Omental fat pad (tissue), 4 donors: ENCODE measurements at places on chromosomes 13 and 19. TPM values are rescaled to one million over a fixed set of nuclear protein-coding genes. Genes with fewer than 3 reads are reported as not detected.
A peak's percentile ranks its signal among the peaks of the same experiment; 100 is the strongest.

- DNase-seq: no peak
These were observed 299.3 kb upstream of the ARGLU1 start for GRCh38 chr13:106867249-106867648.

The MUC16 gene
- total RNA-seq: 126 TPM

- no peak for DNase-seq
These were observed 3.5 kb downstream of the FSTL3 start for GRCh38 chr19:679418-680286.

GRCh38 chr13:110152351-110152750 lies 154.6 kb downstream of the COL4A1 start:
- DNase-seq: no peak

DNA sequence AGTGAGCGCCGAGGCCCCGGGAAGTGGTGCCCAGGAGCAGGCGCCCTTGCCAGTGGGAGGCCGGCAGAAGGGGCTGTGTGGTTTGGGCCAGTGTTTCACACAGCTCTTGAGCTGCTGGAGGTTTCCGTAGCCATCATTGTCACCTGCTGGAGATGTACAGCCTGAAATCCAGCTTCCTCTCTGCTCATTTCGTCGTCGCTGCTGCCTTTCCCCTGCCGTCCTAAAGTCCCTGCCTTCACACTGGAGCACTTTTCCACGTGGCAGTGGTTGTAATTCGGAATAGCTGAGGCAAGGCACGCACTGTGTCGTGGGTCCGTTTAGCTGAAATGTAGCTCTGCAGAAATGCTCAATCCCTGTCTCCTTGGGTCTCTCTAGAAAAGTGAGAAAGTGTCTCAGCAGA lies 13.2 kb downstream of the DAZAP1 start:
- no peak for DNase-seq

DNA sequence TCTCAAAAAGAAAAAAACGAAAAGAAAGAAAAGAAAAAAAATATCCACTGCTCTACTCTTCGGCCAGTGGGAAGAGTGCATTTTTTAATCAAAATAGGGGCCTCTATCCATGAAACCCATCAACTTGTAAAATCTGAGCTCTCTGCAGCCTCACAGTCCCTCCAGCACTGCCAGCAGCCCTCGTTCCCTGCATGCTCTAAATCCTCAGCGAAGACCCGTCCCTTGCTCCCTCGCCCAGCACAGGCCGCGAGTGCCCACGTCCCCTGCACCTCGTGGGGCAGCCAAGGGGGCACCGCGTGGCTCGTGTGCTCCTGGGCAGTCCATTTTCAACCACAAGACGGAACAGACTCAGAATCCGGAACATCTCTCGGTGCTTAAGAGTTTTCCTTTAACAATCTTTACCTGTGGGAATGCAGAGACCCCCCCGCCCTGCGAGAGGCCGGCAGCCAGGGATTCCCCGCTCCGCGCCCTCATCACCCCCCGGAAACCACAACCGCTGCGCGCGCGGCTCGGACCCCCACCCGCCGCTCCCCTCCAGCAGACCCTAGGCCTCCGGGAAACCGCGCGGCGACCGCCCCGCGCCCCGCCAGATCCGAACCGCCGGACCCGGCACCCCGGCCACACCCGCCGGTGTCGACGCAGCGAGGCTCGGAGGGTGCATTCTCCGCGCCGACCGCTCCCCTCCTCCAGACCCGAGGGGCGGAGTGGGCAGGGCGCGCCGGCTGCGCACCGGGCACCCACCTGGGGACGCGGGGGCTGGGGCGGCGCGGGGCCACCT lies 638 bp downstream of the ANKRD27 start:
- DNase-seq: no peak

DNA sequence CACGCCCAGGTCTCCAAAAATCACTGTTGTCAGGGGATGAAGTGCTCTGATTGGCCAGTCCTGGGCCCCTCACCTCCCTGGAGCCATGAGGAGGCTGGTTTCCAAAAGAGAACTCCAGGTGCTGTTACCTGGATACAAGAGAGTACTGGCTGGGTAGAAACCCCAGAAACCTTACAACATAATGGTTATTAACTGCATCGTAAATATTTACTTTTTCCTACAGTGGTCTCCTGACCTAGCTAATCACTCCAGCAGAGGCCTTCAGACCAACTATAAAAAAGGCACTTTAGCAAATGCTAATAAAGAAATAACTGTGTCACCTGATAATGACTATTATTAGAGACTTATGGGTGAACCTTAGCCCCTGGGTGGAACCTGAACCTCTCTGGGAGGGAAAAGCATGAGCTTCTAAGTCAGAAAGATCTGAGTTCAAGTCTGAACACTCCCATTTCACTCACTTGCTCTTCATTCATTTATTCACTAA lies 1.5 kb upstream of the IGSF23 start:
- DNase-seq: no peak

DNA sequence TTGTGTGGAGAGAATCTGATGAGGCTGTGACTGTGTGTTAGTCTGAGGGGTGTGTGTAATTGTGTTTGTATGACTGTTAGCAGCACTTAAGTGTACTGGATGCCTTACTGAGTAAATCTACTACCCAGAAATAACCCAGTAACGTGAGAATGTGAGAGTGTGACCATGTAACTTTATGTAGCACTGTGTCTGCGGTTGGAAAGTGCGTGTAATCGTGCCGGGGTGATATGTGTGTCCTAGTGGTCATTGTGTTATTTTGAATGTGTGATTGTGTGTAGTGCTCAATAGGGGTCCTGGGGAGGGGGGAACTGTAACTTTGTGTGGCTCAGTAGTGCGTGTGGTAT lies 550 bp downstream of the ZNF383 start:
- no peak for DNase-seq

DNA sequence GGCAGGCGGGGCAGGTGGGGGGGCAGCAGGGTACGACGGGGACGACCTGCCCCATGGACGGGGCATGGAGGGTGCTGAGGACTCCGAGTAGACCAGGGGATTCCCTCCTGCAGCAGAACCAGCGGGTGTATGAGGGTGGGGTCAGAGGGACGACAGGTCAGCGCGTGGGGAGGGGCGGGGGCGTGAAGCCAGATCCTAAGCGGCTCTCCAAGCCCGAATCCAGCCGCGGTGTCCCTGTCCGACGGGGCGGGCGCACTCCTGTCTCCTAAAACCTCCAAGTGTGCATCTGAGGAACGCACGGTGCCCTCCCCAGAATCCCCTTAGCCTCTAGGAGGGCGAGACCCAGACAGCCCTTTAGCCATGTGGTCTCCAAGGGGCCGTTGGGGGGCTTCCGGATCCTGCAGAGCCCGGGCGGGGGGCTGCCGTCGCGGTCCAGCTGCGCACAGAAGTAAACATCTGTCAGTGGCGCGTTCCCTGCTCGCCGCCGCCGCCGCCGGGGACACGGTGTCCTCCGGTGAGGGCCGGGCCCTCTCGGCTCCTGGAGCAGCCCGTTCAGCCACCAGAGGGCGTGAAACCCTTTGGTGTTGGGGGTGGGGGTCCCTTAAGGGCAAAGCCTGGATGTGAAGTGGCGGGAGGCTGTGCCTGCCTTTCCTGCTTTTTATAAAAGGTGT lies 730 bp downstream of the NRTN start:
- no peak for DNase-seq

GRCh38 chr13:42036711-42037110 lies 11.7 kb upstream of the DGKH start:
- no peak for DNase-seq

GRCh38 chr13:99063178-99063577 lies 85.3 kb upstream of the DOCK9 start:
- DNase-seq: no peak

DNA sequence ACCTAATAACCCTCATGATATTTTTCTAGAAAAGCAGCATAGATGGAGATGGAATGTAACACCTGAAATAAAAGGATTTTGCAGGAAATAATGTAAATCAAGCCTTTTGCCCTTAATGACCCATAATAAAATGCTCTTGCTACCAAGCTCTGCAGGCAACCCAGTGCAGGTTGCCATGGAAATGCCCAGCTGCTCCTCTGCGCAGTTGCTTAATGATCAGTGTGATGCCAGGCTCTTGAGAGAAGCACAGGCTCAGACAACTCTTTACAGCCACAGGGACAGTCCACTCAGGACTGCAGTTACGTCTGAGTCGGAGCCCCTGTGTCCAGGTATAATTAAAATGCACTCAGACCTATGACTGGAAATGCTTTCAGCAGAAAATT lies 165.5 kb downstream of the LACC1 start:
- DNase-seq: no peak

GRCh38 chr19:33448159-33448516 lies 73.5 kb downstream of the PEPD start:
- no peak for DNase-seq

The RTBDN gene
- total RNA-seq: not detected

DNA sequence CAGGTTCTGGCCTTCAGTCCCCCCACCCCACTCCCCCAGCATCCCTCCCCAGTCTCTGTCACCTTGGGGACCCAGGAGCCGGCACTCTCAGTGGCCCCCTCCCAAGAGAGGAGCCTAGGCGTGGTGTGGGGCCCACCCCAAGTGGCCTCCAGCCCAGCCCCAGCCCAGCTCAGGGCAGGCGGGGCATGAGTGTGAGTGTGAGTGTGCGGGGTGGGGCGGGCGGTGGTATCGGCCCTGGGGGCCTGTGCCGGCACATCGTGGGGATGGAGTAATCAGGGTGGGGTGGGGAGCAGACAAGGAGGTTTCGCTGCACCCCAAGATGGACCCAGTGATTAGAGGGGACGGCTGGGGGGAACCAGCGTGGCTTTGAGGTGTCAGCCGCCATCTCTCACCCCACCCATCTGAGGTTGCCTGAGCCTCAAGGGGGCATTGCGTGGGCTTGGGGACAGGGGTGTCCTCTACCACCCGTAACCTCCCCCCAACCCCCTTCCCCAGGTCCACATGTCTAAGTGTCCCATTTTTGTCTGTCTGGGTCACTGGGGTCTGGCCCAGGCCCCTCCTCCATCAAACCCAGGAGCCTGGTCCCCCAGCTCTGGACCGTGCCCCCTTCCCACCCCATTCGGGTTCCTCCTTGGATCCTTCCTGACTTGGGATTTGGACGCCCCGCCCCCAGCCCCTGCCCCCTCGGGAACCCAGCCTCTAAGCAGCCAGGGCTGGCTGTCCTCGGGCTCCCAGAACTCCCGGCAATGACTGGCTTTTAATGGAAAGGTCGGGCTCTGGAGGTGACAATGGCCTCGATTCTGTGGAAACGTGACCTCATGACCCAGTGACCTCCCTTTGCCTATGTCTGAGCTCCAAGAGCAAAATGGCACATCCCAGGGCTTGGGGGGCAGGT lies 6.9 kb upstream of the SULT2B1 start:
- no peak for DNase-seq

DNA sequence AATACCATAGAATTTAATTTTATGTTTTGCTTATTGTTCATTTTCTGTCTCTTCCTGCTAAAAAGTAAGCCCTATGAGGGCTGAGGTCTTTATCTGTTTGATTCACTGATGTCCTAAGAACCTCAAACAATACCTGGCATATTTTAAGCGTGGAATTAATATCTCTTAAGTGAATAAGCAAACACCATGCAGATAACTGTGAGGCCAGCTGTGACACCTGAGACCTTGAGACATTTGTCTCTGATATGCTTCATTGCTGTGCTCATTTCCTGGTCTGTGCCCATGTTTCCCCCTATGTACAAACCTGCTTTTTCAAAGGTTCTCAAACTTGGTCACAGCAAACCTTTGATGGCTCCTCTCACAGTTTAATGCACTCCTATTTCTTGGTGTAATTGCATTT lies 254.6 kb downstream of the COG6 start:
- no peak for DNase-seq

- DNase-seq: no peak
These were observed 1.4 kb downstream of the CIC start for GRCh38 chr19:42270346-42271044.

GRCh38 chr19:4061178-4061682 lies 5.5 kb downstream of the ZBTB7A start:
- DNase-seq: peak; percentile 62

DNA sequence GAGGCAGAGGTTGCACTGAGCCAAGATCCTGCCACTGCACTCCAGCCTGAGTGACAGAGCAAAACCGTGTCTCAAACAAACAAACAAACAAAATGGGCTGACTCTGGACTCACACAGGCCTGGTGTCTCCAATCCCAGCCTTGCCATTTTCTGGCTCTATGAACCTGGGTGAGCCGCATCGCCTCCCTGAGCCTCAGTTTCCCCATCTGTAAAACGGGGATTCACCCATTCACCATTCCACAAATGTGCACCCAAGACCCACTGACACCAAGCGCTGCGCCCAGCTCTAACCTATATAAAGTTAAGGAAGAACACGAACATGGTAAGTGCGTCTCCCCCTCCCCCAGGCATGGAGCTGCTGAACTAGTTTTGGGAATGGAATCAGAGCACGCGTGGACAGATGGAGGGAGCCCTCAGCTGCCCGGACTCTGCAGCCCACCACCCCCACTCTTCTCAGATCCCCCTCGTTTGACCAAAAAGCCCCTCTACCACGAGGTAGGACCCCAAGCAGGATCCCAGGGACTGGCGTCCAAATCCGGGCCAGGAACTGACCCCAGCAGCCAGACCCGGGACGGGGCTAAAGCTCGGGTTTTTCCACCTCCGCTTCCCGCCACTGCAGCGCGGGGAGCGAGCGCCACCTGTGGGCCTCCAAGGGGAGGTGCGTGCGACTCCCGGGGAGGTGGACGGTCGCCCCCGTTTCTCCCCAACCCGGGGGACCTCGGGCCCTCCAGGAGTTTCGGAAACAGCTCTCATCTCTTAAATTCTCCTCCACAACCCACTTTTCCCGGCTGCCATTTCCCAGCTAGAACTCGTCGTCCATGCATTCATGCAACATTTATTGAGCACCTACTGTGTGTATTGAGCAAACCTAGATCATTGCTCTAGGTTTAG lies 33.0 kb upstream of the ADGRE5 start:
- DNase-seq: peak; percentile 56

GRCh38 chr13:50650592-50651504 lies 192.6 kb downstream of the DLEU7 start:
- DNase-seq: no peak

The CNN1 gene
- 6.4 TPM for total RNA-seq

DNA sequence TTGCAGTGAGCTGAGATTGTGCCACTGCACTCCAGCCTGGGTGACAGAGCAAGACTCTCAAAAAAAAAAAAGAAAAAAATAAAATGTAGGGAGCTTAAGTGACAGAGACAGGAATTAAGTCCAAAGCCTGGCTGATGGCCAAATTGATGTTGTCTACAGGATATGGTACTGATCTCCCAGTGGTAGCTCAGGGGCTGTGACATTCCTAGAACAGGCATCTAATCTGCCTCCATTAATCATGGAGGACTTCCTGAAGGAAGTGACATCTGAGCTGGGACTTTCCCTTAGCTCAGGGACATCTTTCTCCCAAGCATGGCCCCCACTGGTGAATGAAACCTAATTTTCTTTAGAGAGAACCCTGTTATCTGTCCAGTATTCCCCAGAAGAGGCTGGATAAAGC lies 11.4 kb upstream of the EDDM13 start:
- DNase-seq: no peak

The GSX1 gene
- total RNA-seq: not detected

DNA sequence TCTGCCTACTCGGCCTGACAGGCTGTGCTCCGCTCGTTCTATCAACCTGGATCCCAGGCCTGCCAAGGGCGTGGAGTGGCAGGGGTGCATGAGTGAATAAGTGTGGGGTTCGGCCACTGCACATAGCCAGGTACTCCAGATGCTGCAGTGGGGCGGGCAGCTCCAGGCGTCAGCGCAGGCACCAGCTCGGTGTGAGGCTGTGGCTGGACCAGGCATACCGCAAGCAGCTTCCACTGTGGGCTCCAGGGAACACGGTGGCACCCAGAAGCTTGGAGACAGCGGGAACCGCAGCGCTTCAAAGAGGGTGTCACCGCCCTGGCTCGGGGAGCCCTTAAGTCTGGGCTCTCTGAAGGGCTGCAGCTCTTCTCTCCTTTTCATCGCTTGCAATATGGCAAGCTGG lies 1630.2 kb downstream of the OLFM4 start:
- no peak for DNase-seq
